ENCODE measurements at places on chromosomes 2 and 18.
A peak's percentile ranks its signal among the peaks of the same experiment; 100 is the strongest.

- no peak for DNase-seq
Observed at GRCh38 chr18:58354051-58354450, 274.8 kb downstream of the ALPK2 start.

- no peak for DNase-seq
Observed at GRCh38 chr2:112150851-112151250, 12.7 kb downstream of the FBLN7 start.

DNA sequence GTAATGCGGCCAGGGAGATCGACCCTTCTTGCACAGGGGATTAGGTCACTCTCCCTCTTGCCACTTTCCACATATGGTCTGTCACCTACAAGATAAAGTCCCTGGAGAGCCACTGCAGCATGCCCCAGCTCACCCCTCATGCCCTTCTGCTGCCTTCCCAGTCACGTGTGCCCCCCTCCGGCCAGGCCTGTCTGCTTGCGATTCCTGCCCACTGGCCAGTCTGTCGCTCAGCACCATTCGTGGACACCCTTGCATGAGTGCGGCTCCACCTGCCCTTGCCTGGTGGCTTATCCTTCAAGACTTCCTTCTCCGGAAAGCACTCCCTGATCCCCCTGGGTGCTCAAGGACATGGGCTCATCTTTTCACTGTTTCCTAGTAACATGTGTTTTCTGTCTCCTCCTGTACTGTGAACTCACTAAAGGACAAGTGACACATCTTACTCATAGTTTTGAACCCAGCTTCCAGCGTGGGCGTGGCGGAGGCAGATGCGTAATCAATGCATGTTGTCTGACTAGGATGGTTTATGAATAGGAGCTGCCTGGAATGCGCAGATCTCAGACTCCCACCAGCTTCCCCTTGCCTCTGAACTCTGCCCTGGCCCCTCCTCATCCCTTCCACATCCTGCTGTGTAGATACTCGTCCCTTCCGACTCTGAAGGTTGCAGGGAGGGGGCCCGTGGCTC lies 7.8 kb upstream of the NT5DC4 start:
- no peak for DNase-seq

DNA sequence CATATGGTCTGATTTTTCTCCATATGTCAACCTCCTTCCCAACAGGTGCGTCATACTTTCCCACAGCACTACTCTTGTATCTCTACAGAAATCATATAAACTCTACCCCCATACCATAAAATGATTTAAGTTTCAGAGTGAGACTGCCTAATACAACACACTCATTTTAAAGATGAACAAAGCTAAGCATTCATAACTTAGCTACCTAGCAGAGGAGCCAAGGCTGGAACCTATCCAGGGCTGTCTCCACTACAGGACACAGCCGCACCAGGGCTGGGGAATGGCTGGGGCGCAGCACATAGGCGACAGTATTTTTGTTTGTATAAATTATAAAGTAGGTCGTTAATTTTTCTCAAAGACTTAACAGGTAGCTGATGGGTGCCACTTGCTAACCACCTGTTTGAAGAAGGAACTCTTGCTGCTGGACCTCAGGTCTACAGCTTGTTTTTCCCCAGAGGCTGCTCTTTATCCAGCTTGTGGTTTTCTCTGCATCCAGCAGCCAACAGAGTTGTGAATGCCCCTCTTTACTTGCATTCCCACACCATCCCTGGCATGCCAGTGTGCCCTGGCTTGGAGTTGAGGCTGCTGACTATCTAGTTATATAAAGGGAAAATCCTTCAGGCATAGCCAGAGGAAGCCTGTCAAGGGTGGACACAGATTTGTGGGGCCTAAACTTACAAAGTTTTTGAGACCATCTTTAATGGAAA lies 62.0 kb downstream of the HNRNPLL start:
- DNase-seq, result no peak

- DNase-seq, result no peak
Observed at GRCh38 chr2:226882606-226883005, 46.8 kb downstream of the RHBDD1 start.

- DNase-seq, result no peak
Observed at GRCh38 chr2:174611006-174611405, 13.4 kb upstream of the WIPF1 start.

- no peak for DNase-seq
Observed at GRCh38 chr2:212538305-212539071, at the start of gene ERBB4. ERBB4 (minus strand) TSS chr2:212538802; CDS start chr2:212538530, 272 bp downstream.

DNA sequence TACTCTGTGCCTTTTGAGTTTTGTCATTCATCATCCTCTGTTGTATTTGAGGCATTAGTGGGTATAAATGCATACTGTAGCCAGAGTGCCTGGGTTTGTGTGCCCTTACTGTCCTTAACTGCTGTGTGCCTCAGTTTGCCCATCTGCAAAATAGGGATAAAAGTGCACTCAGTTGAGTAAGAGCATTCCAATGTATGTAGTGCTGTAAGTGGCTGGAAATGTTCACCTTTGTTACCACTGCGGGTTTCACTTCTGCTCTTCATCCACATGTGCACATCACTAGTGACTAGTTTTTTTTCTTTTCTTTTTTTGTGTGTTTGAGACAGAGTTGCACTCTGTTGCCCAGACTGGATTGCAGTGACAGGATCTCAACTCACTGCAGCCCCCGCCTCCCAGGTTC lies 39.9 kb downstream of the PLEKHB2 start:
- no peak for DNase-seq

DNA sequence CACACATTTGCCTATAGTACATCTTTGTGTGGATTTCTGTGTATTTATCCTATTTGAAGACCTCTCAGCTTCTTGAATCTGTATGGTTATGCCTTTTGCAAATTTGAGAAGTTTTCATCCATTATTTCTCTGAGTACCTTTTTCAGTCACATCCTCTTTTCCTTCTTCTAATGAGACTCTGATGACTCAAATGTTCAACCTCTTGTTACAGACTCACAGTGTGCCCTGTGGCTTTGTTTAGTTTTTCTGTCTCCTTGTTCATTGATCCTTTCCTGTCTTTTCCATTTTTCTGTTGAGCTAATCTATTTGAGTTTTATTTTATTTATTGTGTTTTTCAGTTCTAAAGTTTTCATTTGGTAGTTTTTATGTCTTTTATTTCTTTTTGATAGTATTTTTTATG lies 87.0 kb upstream of the LRP1B start:
- DNase-seq, result no peak

DNA sequence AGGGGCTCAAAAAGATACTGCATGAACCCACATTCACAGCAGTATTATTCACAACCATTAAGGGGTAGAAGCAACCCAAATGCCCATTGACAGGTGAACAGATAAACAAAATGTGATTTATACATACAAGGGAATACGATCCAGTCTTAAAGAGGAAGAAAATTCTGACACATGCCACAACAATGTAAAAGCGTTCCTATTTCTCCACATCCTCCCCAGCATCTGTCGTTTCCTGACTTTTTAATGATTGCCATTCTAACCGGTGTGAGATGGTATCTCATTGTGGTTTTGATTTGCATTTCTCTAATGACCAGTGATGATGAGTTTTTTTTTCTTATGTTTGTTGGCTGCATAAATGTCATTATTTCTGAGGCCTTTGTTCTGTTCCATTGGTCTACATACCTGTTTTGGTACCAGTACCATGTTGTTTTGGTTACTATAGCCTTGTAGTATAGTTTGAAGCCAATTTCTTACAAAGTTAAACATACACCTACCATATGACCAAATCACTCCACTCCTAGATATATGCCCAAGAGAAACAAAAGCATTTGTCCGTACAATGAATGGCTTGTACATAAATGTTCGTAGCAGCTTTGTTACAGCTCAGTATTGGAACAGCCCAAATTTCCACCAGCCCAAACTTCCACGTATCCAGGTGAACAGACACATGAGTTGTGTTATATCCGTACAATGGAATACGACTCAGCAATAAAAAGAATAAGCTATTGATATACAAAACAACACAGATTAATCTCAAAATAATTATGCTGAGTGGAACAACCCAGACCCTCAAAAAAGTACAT lies 85.1 kb downstream of the TMEM131 start:
- DNase-seq, result no peak

DNA sequence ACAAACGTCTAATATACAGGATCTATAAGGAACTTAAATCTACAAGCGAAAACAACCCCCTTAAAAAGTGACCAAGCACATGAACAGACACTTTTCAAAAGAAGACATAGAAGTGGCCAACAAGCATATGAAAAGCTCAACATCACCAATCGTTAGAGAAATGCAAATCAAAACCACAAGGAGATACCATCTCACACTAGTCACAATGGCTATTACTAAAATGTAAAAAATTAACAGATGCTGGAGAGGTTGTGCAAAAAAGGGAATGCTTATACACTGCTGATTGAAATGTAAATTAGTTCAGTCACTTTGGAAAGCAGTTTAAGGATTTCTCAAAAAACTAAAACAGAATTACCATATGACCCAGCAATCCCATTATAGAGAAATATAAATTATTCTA lies 1148.5 kb upstream of the FAM98A start:
- DNase-seq, result no peak

GRCh38 chr2:228728961-228729360 lies 542.1 kb downstream of the PID1 start:
- DNase-seq, result no peak

DNA sequence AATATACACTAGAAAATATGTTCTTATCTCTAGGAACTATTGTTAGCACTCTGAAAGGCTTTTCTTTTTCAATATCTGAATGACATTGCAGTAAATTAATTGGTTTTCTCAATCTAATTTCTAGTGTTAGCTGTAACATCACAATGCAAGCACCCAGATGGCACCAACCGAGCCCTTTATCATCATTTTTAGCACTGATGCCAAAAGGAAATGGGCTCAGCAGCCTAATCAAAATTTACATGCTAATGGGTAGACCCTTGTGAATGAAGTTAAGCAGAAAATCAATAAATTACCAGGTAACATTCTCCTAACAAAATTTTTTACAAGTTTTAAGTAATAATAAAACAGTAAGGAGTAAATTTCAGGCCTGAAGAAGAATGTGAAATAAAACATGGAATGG lies 53.5 kb upstream of the PGAP1 start:
- DNase-seq, result no peak

- no peak for DNase-seq
Observed at GRCh38 chr2:2791031-2791430, 460.0 kb upstream of the MYT1L start.

GRCh38 chr2:175457895-175458448 lies 276.5 kb upstream of the ATP5MC3 start:
- DNase-seq, result no peak

DNA sequence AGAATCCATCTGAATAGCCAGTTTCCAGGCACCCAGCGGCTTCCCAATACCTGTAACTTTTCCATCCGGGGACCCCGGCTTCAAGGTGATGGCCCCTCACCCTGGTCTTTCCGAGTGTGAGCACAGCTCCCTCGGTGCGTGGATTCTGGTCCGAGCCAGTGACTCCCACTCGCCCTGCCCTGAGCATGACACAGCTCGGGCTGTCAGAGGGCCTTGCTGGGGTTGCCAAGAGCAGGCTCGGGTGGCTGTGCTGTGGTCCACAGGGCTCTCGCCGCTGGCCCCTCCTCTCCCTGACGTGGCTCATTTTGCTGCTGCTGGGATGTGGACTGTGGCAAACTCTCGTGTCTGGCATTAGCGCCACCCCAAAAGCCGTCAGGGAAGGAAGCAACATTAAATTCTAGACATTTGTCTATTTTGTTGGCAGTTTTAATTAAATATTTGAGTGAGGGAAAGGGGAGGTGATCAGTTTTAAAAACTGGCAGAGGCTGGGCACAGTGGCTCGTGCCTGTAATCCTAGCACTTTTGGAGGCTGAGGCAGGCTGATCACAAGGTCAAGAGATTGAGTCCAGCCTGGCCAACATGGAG lies 5.6 kb upstream of the ESPNL start:
- DNase-seq, result no peak

GRCh38 chr2:208549546-208550158 lies 143.1 kb downstream of the PTH2R start:
- no peak for DNase-seq

DNA sequence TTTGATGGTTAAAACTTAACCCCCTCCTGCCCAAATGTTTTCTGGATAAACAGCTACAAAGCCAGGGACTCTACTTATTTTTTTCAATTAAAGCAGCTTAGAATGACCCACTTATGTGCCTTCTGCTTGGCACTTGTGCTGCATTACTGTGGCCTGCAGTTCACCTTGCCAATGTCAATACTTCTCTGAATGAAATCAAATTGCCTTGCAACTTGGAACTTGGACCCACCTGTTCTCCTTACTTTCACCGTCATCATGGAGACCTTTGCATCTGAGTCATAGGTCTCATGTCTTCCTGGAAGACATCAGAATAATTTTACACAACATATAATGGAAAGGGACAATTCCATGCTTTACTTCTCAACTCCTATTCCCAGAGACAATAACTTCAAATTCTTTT lies 92.1 kb upstream of the FHL2 start:
- no peak for DNase-seq

- DNase-seq, result peak; percentile 41
Observed at GRCh38 chr18:79524181-79525078, 128.7 kb downstream of the NFATC1 start.

GRCh38 chr2:130391872-130392670 lies 36.2 kb downstream of the PTPN18 start:
- no peak for DNase-seq

GRCh38 chr2:26640331-26640745 lies 828 bp downstream of the CIB4 start:
- DNase-seq, result no peak

- DNase-seq, result no peak
Observed at GRCh38 chr2:76175295-76175694, 464.6 kb upstream of the GCFC2 start.

DNA sequence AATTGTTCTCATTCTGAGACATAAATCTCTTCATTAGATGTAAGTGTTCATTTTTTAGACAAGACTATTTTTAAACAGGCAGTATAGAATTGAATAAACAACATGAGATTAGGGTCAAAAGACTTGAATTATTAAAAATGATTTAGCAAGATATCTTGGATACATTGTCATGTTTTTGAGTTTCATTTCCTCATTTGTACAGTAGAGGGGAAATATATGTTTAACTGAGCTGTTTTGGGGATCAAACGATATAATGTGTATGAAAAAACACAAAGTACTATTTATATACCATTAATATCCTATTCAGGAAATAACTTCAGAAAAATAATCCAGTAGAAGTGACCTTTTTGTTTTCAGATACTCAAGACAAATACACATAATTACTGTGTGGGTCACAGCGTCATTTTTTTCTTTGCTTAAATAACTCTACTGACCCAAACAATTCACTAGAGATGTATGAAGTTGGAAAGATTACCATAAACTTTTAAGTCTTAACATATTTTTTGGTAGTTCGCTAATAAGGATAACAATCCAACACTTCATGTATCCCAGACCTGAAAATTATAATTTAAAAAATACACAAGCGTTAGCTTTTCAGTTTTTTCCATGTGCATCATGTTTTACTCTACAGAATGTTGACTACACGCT lies 896 bp upstream of the ASXL3 start:
- DNase-seq, result no peak

- DNase-seq, result no peak
Observed at GRCh38 chr2:228102949-228103348, 78.5 kb downstream of the SPHKAP start.

DNA sequence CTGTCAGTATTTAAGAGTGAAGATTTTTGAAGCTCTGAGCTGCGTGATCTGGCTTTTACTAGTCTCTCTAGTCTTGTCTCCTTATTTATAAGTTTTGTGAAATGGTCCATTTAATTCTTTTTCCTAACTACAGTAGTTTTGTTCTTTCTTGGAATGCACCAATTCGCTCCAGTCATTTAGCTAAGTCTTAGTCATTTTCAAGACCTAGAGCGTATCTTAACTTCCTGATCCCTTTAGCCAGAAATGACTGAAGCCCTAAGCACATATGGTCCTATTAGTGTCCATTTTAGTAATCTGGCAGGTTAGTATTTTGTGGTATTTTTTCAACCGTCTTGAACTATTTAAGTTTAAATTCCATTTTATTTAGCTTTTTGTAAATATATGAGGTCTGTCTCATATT lies 3.6 kb downstream of the BIRC6 start:
- no peak for DNase-seq

Measured in activated CD4-positive, alpha-beta T cell treated with anti-CD3 and anti-CD28 coated beads for 1 hour (primary cell).